ENCODE measurements at places on chromosomes 2 and 18.

DNA sequence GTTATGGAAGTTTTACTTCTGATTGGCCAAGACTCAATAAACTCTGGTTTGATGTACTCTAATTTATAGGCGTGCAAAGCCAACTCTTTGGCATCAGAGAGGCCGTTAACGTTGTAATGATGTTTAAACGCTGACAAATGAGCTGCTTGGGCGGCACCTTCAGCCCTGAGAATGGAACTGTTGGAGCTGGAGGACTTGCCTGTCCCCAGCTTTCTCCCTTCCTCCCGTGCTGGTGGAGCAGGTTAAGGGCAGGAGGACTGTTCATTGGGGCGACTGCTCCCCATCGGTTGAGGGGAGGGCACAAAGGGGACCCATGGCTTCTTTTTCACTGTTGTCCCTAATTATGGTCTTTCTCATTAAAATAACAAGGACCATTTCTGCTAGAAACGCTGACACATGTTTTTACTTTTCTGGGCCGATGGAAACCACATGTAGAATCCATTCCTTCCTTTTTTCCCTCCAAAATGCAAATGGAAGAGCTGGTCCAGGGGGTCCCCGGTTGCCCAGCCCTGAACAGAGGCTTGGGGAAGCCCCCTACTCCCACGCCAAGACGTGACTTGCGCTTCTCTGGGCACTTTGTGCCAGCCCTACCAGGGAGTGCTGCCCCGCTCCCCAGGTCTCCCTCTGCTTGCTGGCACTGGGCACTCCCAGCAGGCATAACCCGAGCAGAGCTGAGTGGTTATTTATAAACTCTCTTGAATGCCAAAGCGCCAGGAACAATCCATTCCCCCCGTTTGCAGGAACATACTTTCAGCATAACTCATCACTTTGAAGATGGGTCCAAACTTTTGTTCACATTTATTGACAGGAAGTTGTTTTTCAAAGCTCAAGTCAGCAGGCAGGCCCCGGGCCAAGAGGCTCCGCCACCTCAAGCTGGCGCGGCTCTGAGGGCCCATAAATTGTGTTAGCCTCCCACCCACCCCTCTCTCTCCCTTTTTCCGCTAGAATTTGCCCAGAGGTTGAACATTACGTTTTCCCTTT is 170.1 kb downstream of the ASB1 start:
- H3K27ac ChIP-seq = no peak overlapping the region
- DNase-seq = no peak
- no peaks in the 10 kb centered on the region for H3K27me3 ChIP-seq
- H3K36me3 ChIP-seq = no peaks in the 10 kb centered on the region
- no peak overlapping the region for H3K4me3 ChIP-seq

DNA sequence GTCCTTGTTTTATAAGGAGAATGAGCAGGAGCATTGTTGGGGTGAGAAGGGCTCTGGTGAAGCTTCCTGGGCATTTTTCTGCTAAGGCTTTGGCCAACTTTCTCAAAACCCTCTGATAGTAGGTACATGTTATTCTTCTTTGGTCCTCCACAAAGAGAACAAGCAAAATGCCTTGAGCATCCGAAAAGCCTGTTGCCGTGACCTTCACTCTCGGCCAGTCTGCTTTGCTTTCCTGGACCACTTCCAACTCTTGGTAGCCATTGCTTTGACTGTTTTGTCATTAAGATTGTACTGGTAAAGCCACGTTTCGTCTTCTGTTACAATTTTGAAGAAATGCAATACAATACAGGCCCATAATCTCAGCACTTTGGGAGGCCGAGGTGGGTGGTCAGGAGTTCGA is 27.4 kb upstream of the ALLC start:
- no peaks in the 10 kb centered on the region for H3K4me1 ChIP-seq
- H3K4me3 ChIP-seq = no peak overlapping the region
- H3K27ac ChIP-seq = no peak overlapping the region
- no peaks in the 10 kb centered on the region for H3K36me3 ChIP-seq

DNA sequence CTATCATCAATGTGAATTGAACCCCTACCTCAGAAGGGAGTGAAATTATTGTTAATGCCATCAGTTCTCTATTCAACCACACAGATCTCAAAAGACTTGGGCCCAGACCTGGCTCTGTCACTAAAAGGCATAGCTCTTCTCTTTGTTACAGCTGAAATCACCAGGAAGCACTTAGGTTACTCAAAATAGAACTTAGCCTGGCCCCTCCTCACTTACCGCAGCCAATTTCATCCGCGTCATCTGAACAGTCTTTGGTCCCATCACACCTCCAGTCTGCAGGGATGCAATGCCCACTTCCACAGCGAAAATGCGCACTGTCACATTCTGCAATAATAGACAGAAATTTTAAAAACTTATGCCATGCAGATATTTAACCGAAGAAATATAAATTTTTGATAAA is 41.8 kb downstream of the LRP2 start:
- H3K27ac ChIP-seq = no peak overlapping the region
- H3K36me3 ChIP-seq = no peaks in the 10 kb centered on the region
- no peaks in the 10 kb centered on the region for H3K27me3 ChIP-seq
- DNase-seq = no peak
- no peaks in the 10 kb centered on the region for H3K4me1 ChIP-seq
- H3K4me3 ChIP-seq = no peak overlapping the region

DNA sequence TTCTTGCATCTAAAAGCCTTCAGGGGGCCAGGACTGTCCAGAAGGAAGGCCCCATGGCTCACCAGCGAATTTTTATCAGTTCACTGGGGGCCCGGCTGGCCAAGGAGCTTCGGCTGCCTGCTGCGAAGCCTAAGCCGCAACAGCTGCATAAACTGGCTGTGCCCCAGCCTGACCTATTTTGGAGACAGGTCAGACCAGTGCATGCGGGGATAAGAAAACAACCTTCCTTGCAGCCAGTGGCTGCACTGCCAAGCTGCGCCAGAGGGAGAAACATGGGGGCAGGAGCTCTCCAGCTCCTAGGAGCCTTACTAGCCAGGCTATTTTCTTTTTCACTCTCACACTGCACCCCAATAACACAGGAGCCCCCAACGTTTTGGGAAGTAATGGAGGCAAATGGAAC is 15.2 kb downstream of the PAX3 start:
- H3K4me3 ChIP-seq = no peak overlapping the region
- no peak for DNase-seq

DNA sequence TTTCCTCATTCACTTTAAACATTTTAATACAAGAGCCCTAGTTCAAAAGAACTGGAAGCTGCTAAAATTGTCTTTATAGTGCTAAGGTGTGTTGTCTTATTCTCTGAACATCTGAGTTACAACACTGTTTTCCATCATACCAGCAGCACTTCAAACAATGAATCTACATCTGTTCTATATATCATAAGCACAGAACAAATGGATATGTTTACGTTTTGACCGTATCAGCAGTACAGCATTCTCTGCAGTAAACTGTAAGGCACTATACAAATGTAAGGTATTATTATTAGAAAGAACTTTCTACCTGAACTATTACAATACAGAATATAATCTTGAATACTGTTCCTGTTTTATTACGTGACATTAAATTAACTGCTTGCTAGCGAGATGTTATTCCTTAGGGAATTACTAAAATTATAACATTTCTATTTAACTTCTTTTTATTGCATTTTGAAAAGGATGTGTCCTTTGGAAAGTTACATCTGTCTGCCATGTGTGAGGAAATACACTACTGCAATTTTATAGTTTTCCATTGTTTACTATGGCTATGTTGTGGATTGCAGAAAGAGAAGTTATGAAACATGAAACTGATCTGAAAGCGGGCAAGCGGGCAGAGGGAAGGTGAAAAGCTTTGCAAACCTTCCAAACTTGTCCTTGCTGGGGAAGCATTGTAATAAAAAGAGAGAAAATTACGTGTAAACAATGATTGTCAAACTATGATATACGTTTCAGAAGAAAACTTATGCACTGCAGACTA is 13.7 kb downstream of the NCKAP1 start:
- no peak overlapping the region for H3K4me3 ChIP-seq
- no peak for DNase-seq
- H3K27ac ChIP-seq = no peak overlapping the region

DNA sequence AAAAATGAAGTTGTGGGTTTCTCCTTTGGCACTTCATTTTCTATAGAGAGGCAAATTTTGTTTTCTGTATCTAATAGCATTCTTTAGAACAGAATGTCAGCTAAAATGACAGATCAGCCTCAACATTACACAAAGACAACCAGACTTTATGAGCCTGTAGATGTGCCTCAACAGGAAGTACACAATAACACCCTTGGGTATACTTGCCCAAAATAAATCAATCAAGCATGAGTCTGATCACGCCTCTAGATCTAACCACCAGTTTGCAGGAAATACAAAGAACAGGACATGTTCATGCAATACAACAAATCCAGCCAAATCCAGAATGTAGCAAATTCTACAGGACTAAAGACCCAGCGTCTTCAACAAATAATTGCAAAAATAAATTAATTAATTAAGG is 11.2 kb upstream of the DAPL1 start:
- no peak overlapping the region for H3K4me3 ChIP-seq
- DNase-seq = no peak
- H3K36me3 ChIP-seq = no peaks in the 10 kb centered on the region
- no peak overlapping the region for H3K27ac ChIP-seq

DNA sequence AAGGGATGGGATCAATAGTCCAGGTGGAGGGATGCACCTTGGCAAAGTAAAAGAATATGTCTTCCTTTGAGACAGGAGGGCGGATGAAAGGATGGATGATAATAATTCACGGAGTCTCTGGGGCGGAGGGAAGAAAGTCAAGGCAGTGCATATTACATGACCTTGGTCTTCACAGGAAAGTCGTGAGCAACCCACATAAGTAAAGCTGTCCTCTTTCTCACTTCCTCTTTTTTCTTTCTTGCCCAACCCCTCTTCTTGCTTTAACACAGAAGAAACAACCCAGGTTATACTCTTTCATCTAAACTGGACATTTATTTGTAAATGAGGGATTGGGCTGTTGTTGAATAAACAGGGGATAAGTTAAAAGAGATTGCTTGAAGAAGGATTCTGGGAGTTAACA is 168.7 kb upstream of the SKOR2 start:
- no peaks in the 10 kb centered on the region for H3K4me1 ChIP-seq
- H3K27me3 ChIP-seq = peaks cover 65% of the 10 kb centered on the region
- DNase-seq = no peak

- no peak overlapping the region for H3K4me3 ChIP-seq
- no peak for DNase-seq
- peaks cover 2% of the 10 kb centered on the region for H3K4me1 ChIP-seq
- no peak overlapping the region for H3K27ac ChIP-seq
- H3K27me3 ChIP-seq = no peaks in the 10 kb centered on the region
These were observed 21.8 kb upstream of the USP40 start for GRCh38 chr2:233588400-233588799.
